Activated T-cell treated with anti-CD3 and anti-CD28 coated beads, Interleukin-2, amount 50 U/mL, for 72 hours (primary cell): ENCODE measurements at places on chromosomes 5 and 9. TPM values are rescaled to one million over a fixed set of nuclear protein-coding genes. Genes with fewer than 3 reads are reported as not detected.

Gene SERF1B
- 27.7 TPM for total RNA-seq

Gene IL31RA
- total RNA-seq: 0.99 TPM

Gene NEK6
- total RNA-seq: 8.5 TPM

Gene TRPM6
- total RNA-seq: not detected

Gene FOXD1
- total RNA-seq: 1.0 TPM

Gene KIAA1958
- 11.2 TPM for total RNA-seq

Gene KLF9
- total RNA-seq: 27.5 TPM

Gene C5orf52
- total RNA-seq: not detected

Gene TEK
- total RNA-seq: not detected

Gene CATSPER3
- total RNA-seq: 1.1 TPM

Gene GKAP1
- 14.0 TPM for total RNA-seq

Gene MSMP
- total RNA-seq: not detected

Gene GFI1B
- total RNA-seq: not detected
